C1 segment of cervical spinal cord (tissue), 14 donors: ENCODE measurements at places on chromosomes 11 and 22.

- no peak for DNase-seq
Measured at GRCh38 chr22:30043161-30043560, 37.1 kb upstream of the HORMAD2 start.

GRCh38 chr11:86621854-86622253 lies 50.6 kb downstream of the ME3 start:
- no peak for DNase-seq

GRCh38 chr11:88420165-88420791 lies 82.7 kb upstream of the CTSC start:
- no peak for DNase-seq

- no peak for DNase-seq
Measured at GRCh38 chr22:44979154-44979553, 30.7 kb downstream of the PHF21B start.

DNA sequence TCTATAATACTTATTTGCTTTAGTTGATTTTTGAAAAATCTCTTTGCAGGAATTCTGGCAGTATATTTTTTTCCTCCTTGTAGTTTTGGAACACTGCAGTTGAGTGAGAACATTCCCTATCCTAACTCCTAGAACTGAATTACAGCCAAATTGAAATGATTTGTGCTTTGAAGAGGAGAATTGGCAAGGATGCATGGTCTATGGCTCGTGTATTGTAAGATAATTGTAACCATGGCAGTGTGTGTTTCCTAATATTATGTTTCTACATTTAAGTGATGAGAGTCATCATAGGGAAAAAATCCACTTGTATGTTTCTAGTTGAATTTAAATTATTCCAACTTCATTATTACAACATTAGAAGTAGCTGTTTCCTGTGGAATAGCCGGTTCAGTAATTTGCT lies 80.9 kb upstream of the MYO18B start:
- no peak for DNase-seq

DNA sequence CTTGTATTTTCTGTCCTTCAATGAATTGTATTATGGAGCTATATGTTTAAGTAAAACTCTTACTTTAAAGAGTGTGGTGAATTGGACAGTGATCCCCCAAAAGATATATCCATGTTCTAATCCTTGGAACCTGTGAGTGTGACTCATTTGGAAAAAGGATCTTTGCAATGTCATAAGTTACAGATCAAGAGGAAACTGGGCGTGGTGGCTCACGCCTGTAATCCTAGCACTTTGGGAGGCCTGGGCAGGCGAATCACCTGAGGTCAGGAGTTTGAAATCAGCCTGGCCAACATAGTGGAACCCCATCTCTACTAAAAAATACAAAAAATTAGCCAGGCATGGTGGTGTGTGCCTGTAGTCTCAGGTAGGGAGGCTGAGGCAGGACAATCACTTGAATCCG lies 36.7 kb downstream of the ELF5 start:
- DNase-seq: no peak

- DNase-seq: no peak
Measured at GRCh38 chr11:61418136-61418535, 11.6 kb downstream of the CPSF7 start.

- DNase-seq: no peak
Measured at GRCh38 chr11:113400631-113401230, 13.2 kb downstream of the ANKK1 start.

DNA sequence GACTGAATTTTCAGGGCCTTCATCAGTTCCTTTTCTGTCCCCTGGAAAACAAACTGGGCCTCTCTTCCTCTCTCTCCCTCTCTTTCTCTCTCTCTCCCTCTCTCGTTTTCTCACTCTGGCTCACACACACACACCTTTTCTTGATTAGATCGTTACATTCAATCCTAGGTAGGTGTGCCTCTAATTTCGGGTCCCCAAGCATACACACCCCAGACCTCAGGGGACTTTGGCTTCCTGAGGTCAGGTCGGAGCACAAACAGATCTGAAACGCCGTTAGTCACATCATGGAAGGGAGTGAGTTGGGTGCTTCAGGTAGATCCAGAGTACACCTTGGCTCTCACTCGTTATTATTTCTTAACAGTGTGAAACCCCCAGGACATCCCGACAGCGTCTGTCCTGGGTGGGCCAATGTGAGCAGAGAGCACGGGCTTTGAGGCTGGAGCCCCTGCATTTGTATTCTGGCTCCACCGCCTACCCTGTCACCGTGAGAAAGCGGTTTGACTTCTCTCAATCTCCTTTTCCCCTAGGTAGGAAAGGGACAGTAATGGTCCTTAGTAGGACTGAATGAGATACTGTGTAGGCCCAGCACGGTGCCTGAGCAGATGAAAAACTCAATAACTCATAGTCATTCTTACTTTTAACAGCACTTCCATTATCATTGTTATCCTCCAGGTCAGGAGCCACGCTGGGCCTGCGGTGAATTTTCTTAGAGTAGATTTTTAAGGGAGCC lies 37.3 kb upstream of the POU2AF1 start:
- no peak for DNase-seq
